ENCODE measurements at places on chromosomes 5 and 9.
A peak's percentile ranks its signal among the peaks of the same experiment; 100 is the strongest.

DNA sequence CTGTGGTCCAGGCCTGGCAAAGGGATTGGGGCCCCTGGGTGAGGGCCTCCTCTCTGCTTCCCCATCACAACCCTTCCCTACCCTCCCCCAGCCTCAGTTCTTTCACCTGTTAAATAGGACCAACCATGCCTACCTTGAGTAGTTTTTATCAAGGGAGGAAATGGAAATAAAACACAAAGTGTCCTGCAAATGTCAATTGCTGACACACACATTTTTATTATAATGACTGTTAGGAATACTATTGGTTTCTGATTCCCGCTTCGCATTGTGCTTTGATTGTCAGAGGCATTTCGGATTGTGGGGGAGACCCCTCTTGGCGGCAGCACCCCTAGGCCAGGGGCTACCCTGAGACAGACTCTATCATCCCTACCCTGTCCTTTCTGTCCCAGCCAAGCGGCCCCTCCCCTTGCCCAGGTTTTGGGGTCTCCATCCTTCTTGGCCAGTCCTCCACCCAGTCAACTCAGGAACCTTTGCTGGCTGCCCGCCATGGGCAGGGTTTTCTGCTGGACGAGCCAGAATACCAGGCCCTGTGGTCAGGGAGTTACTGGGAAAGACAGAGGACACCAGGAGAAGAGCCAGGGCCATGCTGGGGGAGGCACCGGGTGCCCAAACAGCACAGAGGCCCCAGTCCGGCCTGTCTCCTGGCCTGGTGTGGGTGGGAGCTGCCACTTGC is 18.4 kb upstream of the TTLL11 start:
- DNase-seq, result no peak

DNA sequence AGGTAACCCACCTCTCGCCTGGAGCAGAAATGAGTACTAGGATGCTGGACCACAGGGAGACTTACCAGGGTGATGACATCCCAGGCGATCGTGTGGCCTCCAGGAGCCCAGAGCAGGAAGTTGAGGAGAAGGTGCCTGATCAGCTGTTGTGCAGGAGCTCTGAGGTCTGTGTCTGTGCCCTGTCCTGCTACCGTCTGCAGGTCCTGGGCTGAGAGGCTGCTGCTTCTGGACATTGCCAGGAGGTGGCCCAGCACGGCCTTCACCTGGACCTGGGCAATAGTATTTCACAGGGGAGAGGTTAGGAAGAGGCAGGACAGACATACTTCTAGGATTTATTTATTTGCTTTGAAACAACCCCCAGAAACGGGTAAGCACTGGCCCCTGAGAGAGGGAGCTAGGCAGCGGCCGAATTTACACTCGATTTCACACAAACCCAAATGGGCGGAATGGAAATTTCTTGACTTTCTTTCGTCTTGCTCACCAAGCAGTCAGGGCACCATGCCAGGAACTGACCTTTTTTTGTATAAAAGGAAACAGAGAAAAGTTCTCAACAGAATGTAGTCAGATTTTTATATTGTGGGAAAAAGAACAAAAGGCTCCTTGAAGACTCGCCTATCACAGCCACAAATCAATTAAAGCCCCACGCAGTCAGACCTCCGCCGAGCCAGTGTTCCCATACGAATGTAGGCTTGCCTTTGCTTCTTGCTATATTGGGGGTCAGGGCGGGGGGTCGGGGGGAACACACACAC is 210.3 kb downstream of the FANCC start:
- DNase-seq, result no peak

GRCh38 chr5:168935183-168935582 is 356.0 kb upstream of the PANK3 start:
- DNase-seq, result no peak

DNA sequence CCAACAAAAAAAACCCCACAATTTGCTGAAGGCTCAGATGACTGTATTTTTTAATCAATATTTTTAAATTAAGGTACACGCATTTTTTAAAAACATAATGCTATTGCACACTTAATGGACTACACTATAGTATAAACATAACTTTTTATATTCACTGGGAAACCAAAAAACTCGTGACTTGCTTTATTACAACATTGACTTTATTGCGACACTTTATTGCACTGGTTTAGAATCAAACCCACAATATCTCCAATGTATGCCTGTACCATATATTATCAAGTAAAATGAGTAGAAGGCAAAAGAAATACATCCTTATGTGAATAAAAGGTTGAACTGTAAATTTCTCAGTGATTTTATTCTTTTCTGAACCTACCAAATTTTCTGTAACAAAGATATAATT is 53.7 kb downstream of the RICTOR start:
- no peak for DNase-seq

DNA sequence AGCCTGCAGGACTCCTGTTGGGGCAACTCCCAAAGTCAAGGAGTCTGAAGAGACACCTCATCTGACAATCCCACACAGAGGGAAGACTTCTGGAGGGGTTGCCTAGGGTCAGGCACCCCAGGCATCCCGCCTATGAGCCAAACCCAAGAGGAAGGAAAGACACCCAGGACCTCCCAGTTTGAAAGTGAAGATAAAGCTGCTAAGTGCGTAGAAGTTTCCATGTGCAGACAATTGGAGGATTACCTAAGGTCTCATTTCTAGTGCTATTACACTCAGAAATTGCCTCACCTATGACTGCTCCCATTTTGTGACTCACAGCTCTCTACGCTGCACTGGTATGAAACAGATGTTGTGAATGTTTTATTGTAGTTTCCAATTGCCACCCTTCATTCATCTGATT is 322.9 kb downstream of the SLIT3 start:
- DNase-seq, result no peak

DNA sequence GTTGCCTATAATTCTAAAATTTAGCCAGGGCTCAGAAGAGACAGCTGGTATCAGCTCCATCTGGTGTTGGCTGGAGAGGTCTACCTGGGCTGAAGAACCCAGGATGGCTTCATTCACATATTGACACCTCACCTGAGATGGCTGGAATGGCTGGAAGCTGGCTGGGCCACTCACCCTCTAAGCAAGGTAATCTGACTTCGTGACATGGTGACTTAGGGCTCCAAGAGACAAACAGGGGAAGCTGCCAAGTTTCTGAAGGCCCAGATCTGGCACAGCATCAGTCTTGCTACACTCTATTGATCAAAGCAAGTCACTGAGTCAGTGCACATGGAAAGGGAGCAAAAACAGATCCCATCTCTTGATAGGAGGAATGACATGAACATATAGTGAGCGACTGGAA is 102.3 kb downstream of the EPB41L4A start:
- peak; percentile 6 for DNase-seq

DNA sequence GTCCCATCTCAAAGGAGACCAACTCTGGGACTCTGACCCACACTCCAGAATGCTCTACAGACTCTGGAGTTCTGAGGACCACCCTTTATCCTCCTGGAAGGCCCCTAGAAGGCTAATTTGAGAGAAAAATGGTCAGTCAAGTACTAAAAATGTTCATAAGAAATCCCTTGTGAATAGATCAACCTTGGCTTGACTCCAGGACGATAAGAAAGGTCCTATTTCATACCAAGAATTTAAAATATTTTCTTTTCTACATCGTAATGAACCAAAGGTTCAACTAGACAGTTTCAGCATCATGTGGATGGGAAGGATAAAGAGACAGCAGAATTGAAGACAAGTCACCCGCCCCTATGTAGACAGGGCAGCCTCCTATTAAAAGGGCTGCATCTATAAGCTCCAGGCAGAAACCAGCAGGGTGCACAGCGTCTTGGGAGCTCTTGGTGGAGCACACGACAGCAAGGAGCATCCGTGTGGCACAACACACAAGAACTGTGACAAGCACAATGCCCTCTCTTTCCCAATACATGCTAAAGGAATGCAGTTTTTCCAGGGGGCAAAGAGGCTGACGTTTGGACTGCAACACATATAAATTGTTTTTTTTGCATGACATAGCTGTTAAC is 38.3 kb downstream of the RASEF start:
- DNase-seq, result no peak

GRCh38 chr5:39461007-39461682 is 36.4 kb upstream of the DAB2 start:
- no peak for DNase-seq

DNA sequence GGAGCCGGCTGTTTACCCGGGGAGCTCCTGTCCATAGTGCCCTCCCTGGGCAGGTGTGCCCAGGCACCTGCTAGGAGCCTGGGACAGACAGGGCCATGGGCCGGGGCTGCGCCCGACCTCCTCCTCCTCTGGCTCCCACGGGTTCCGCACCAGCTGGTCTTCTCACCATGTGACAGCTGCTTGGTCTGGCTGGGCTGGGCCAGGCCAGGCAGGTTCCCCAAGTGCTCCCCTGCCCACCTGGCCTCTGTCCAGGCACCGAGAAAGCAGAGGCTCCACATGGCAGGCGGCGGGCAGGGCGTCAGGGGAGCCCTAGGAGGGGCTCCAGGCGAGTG is 60.0 kb downstream of the OLFM1 start:
- no peak for DNase-seq

DNA sequence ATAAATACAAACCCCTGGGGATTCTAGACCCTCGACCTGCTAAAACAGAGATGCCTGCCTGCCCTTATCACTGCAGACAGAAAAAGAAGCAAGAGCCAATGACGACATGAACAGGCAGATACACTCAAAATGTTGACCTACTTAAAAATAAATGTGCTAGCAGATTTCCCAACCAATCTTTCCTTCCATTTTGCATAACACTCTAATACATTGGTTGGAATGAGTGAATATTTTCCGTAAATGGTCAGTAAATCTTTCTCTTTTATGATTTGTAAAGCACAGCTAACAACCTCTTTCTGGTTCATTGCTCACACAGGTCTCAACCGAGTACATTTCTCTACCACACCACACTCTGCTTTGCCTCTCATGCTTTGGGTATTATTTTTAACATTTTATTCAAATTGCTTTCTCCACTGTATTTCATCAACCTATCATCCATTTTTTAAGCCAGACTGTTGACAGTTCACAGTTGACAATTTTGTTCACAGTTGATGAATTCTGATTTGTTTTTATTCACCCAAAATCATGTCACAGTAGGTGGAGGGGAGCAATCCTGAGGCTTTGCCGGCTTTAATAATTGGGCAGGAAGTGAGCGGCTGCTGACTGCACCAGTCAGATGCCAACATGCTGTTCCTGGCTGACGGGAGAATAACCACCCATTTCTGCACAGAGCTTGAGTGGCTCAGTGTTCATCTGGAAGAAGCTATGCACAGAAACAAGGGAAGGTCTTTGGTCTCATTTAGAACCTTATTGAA is 426.6 kb downstream of the SPOCK1 start:
- no peak for DNase-seq

GRCh38 chr5:157570531-157571200 is 4.9 kb downstream of the ADAM19 start:
- no peak for DNase-seq

GRCh38 chr5:172104021-172104420 is 84.0 kb downstream of the STK10 start:
- no peak for DNase-seq

GRCh38 chr5:54996466-54996865 is 11.1 kb upstream of the ESM1 start:
- DNase-seq, result no peak

- peak; percentile 13 for DNase-seq
Measured at GRCh38 chr5:157290156-157290980, 24.4 kb downstream of the CYFIP2 start.

DNA sequence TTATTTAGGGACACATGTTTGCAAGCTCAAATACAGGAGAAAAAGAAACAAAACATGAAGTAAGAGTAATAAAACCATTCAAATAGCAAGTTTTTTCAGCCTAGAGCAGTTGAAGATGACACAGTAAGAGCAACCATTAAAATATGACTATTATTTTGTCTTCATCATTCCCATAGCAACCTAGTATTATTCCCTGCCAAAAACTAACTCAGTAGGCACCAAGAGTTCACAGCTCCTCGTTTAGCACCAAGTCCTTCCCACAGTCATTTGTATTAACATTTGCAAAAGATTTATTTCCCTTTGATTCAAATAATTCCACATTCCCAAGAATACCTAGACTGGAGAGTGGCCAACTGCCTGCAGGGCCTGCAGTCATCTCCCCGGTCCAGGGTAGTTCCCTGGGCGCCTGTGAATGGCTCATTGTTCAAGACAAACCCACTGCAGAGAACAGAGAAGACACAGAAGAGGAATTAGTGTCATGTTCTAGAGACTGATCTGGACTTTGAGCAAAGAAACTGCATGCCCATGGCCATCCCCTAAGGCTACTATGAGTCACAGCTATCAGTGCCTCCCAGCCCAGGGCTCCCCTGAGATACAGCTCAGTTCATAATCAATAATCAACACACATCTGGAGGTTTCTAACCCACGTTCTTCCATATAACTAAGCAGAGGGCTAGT is 139.1 kb upstream of the MAP3K1 start:
- no peak for DNase-seq

- DNase-seq, result no peak
Measured at GRCh38 chr9:127088724-127089615, 33.5 kb downstream of the ANGPTL2 start.

DNA sequence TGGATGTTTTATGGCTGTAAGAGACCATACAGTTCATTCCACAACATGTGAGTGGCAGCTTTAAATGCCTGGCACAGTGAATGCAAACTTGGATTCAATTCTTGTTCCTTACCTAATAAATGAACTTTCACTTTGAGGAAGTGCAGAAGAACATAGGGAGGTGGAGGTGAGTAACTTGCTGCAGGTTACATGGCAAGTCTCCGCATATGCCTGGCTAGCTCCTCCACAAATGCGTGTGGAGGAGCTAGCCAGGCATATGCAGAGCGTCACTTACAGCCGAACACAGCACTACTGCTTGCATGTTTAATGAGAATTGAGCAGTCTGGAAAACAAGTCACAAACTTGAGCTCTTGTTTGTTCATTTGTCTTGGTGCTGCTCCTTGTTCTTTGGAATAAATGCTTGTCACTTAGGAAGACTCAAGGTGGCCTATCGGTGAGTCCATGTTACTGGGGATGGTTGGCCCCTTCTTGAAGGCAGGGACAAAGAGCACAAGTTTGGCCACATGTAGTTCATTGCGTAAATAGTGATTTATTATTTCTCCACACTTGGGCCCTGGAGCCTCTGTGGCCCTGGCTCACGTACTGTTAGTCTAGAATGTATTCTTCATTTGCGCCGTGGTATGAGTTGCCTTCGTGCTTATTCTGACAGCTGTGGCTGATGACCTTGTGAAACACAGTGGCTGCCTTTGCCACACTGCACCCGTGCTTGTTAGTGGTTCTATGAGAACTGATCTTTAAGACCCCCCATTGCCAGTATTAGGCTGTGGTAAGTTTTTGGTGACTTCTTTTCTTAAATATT is 3.1 kb downstream of the ISOC1 start:
- DNase-seq, result no peak

GRCh38 chr5:158840193-158840592 is 259.5 kb downstream of the EBF1 start:
- no peak for DNase-seq

GRCh38 chr9:134984372-134985265 is 66.9 kb upstream of the FCN1 start:
- DNase-seq, result no peak

- peak; percentile 63 for DNase-seq
Measured at GRCh38 chr5:93585041-93585766, 2.2 kb downstream of the NR2F1 start.

GRCh38 chr9:128901379-128901778 is 19.4 kb upstream of the PHYHD1 start:
- no peak for DNase-seq

- DNase-seq, result no peak
Measured at GRCh38 chr5:157241483-157241882, 24.4 kb upstream of the CYFIP2 start.

- no peak for DNase-seq
Measured at GRCh38 chr9:76893395-76893932, 12.4 kb downstream of the PRUNE2 start.

Data from DMS53 (cell line).